ENCODE measurements at places on chromosomes 6 and 20.

GRCh38 chr20:45833883-45834796 lies 541 bp downstream of the SNX21 start:
- DNase-seq, result no peak

DNA sequence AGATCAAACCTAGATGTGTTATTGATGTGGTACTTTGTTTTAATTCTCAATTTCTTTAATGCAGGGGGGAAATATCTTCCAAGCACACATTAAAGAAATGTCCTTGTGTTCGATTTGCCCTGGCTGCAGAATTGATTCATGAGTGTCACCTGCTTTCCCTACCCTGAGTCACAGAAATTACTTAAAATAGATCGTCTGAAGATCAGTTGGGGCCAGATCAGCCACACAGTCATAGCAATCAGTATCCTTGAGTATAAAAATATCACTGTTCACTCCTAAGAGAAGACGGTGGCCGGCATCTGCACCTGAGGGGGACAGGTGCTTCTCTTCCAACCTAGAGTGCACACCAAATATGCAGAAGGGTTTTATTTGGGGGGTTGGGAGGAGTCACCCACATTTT lies 115.2 kb upstream of the RIN2 start:
- DNase-seq, result no peak

DNA sequence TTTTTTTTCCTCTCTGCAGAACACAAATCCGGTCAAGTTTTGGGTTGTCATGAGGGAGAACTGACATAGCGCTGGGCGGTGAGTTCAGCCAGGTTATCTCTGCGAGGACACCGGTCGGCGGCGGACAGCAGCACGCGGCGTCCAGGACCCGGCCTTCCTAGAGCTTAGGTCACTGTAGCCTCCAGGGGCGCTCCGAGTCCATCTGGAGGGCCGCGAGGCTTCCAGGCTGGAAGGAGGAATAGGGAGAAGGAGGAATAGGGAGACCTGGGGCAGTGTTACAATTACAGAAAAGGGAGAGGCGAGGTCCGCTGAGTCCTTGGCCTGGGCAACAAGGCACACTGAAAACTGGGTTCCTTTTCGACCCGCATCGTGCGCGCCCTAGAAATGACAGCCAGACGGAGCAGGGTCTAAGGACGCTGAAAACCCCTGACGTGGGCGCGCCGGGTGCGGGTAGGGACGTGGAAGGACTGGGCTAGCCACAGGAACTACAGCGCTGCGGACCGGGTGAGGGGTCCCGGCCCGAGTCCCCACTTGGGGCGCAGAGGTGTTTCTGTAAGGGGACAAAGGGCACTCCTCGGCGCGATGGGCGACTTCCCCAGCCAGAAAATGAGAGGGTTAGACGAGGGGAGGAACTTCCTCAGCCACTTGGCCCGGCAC lies 536 bp upstream of the FNDC1 start:
- DNase-seq, result no peak

- DNase-seq, result no peak
These were observed 253.8 kb downstream of the TBC1D7 start for GRCh38 chr6:13074415-13075140.

DNA sequence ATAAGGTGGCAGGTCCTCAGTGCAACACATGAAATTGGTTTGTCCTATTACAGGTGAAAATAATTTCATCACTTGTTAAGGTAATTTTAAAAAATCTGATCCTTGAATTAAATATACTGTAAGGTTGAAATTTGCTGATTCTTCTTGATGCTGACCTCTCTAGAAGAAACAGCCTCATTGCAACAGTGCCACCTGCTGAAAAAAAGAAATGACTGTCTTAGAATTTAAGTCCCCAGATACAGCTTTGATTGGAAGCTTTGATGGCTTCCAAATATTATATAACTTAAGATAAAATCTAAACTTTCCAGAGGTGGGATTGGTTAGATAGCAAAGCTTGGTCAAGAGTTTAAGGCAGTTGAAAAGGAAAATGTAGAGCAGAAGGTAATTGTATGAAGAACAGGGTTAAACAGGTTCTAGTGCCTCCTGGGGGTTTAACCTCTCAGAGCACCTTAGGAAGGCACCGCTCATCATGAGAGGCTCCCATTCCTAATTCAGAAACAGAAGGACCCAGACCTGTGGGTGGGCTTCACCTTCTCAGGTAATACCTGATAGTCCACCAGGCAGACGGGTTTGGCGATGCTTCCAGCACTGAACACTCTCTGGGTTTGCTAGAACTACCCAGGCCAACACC lies 401.0 kb downstream of the PAX1 start:
- no peak for DNase-seq

- DNase-seq, result no peak
These were observed 91.8 kb downstream of the ASXL1 start for GRCh38 chr20:32449890-32450401.

DNA sequence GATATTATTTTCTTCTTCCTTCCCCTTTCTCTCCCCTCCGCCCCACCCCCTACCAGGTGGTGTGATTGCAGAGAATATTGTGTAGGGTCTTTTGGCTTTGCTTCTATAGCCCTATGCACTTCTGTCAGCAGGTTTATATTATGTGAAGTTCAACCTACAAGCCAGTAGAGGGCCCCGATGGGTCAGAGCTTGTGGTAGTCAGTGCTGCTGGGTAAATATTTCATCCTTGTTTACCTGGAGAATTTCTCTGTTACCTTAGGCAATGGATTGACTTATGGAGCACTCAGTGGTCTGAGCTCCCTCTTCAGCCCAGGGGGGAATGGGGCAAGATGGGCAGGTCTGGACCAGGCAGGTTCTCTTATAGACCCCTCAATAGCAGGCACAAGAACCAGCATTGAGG lies 720.9 kb downstream of the GRIK2 start:
- peak; percentile 6 for DNase-seq

DNA sequence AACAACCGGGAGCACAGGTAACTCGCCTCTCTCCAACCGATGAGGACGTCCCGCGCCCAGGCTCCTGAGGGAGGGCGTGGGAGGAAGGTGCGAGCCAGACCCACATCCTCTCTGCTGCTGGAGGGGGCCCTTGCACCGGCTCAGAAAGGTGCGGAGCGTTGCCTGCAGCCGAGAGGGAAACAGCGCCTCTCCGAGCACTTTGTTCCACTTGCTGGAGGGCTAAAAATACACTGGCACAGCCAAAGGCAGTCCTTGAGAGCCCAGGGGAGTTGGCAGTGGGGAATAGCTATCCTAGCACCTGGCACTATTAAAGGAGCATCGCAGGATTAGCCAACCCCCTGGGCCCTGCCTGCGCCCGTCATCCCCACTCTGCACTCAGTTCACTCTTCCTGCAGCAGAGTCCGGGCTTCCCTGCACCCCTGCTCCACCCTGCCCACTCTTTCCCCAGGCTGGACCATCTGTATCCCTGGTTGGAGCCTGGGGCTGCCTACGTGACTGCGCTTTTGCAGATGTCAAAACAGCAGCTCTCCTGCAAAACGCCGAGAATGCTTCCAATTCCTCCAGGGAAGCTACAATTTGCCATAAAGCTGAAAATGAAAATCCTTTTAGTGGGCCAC lies 108.9 kb downstream of the SNX5 start:
- DNase-seq, result no peak

DNA sequence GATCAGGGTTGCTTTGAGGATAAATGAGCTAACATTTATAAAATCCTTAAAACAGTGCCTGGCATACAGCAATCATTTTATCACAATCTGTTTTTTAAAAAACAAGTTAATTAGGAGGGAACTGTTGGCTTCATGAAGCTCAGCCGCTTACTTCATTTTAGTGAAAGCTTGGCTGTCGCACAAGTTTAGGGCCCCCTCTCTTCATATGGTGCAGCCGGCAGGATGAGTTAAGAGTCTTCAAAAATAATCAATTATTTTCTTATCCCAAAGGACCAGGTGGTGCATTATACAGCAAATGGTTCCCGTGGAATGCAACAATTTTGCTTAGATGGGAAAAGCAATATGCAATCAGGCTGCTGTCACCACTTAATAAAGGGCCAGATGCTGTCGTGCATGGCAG lies 57.4 kb upstream of the PROKR2 start:
- no peak for DNase-seq

DNA sequence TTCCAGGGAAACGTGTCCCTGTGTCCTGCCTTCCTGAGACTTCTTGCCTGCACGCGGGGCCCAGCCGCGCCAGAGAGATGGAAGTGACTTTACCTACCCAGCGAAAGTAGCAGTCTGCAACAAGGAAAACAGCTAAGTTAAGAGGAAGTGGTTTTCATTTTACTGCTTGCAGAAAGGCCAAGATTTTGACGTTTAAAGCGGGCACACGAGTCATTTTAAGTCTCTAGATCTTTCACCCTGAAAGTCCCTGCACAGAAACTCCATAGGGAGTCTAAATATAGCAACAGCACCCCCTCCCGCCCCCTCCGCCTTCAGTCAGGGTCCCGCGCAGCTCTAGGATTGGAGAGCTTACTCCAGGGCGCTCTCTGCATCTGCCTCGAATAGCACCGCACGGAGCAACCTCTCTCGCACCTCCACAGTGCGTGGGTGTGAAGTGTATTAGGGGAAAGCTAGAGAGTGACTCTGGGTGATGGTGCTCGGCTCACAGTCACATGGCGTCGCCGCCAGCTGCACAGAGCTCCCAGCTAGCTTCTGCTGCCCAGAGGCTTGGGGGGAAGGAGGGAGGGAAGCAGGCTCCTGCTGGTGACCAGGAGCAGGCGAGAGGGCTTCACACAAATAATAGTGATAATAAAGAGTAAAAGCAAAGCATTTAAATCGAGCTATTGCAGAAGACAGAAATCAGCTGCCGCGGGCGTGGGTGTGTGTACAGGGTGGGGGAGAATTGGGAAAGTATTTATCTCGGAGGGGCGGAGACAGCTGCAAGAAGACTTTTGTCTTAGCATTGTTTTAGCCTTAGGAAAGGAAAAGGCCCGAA lies 1.8 kb upstream of the KCNQ5 start:
- no peak for DNase-seq

DNA sequence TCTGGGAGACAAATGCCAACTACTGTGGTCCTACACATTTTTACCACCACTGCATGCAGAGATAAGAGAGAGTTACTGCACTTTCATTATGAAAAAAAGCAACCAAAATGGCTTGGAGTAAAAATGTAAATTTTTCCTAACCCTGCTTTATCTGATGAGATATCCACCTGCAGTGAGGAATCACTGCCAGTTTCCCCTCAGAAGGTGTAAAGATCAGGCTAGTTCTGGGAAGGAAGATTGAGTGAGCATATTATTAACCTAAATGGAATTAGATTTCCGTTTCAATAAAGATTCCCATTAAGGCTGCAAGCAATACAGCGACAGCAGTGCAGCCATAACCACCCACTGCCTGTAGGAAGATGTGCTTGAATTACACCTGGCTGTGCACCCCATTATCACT lies 84.9 kb downstream of the QRSL1 start:
- no peak for DNase-seq

DNA sequence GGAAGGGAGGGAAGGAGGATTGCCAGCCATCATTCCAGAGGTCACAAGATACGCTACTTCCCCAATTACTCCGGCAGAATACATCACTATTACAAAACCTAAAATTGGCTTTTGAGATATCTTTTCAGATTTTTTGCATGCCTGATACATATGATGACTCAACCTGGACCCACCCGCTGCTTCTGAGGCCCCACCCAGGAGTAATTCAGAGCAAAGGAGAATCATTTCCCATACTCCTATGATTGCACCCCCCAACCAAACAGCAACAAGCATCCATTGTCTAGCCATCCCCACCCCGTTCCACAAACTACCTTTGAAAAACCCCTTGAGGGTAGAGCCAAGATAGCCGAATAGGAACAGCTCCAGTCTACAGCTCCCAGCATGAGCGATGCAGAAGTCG lies 163.5 kb upstream of the GJE1 start:
- DNase-seq, result no peak

GRCh38 chr6:146548898-146549374 lies 5.3 kb downstream of the RAB32 start:
- no peak for DNase-seq

DNA sequence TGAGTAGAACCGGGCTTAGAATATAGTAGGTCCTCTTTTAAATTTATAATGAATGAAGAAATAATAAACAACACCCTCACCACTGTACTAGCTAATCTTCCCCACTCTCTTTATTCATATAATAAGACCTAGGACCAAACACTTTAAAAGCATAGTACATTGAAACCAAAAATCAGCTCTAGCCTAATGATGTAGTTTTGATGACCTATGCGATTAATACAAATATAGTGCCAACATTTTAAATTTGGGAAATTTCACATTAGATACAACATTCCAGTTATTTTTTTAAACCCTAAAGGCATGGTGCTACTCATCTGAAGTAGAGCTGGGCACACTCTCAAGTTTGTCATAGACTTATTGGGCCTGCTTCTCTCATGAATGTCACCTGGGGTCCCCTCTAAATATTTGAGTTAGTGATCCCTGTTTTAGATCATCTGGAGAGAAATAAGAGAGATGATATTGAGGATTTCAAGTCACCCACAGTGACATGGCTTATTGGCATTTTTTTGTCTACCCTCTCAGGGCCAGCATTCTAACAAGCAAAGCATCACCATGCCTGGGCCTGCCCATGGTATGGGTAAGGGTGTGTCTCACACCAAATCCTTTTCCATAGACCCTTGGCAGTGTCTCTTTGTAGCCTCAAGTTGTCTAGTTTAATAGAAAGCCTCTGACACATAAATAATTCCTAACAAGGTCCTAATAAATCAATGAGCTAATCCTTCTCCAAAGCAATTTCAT lies 319.8 kb downstream of the HIVEP2 start:
- no peak for DNase-seq

GRCh38 chr6:5294392-5295211 lies 33.3 kb downstream of the FARS2 start:
- no peak for DNase-seq

- DNase-seq, result no peak
These were observed at the start of gene BPI for GRCh38 chr20:38303908-38304379. Gene BPI (plus strand): TSS chr20:38304156. CDS start chr20:38304224, 68 bp downstream.
